Cardiac septum (tissue), 1 donor: ENCODE measurements at places on chromosomes 7 and 10.

DNA sequence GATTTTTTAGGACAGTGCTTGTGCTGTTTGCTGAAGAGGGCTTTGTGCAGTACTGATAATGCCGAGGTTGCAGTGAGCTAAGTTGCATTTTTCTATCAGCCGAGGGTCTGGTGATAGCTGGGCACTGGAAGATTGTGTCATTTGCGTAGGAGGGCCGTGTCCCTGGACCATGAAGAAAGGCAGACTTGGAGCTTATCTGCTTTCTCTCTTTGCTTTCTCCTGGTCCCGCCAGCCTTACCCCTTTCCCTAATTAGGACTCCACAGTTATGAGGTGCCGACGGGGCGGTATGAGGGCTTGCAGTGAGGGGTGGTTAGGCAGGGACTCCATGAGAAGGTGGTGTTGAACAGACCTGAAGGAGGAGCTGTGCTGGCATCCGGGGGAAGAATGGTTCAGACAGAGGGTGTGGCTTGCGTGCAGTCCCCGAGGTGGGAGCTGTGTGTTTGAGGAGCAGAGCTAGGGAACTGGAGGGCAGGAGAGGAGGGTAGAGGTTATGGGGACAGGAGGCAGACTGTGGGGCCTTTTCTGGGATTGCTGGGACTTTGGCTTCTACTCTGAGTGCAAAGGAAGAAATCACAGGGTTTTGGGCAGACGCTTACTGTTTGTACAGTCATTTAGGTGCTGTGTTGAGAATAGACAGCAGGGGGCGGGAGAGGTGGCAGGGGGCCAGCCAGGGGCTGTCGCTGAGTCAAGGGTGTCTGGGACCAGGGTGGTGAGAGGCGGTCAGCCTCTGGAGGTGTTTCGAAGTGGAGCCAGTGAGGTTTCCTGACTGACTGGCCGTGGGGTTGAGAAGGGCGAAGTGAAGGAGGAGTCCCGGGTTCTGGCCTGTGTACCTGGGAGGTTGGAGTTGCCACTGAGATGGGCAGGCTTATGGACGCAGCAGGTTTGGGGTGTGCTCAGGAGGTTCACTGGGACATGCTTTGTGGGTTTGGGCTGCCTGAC, 43.4 kb downstream of the PRF1 start:
- DNase-seq, result peak; percentile 88

- DNase-seq, result no peak
These were observed 11.2 kb downstream of the SFTPD start for GRCh38 chr10:79937701-79938151.

- peak; percentile 44 for DNase-seq
These were observed 199.7 kb downstream of the TNS3 start for GRCh38 chr7:47382200-47382599.

DNA sequence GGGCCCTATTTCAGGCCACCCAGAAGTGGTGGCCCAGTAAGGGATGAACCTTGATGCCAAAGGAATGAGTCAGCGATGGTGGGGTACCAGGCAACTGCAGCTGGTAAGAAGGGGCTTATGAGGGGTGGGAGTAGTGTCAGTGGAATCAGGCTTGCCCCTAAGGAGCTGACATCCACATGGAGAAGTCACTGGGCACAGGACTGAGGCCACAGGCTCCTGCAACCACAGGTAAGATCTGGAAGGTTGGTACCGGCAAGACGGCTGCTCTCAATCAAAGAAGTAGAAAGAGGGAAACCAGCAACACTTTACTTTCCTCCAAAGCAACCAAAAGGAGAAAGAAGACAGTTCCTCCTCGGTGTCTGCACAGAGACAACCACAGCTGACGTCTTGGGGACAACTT, 2.5 kb downstream of the GCK start:
- no peak for DNase-seq

DNA sequence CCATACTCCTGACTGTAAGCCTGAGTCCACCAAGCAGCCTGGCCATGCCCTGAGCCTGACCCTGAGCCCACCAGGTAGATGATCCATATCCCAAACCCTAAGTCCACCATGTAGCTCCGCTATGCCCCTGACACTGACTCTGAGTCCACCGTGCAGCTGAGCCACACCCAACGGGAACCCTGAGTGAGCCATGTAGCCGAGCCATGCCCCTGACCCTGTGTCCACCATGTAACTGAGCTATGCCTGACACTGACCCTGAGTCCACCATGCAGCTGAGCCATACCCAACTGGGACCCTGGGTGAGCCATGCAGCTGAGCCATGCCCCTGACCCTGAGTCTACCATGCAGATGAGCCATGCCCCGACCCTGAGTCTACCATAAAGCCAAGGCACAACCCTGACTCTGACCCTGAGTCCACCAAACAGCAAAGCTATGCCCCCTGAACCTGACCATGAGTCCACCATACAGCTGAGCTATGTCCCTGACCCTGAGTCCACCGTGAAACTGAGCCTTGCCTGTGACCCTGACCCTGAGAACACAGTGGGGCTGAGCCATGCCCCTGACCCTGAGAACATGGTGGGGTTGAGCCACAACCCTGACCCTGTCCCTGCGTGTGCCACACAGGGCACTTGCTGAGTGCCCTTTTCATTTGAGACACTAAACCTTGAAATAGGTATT, 299.8 kb downstream of the TNS3 start:
- DNase-seq, result peak; percentile 66

GRCh38 chr7:868189-868486, 8.2 kb upstream of the GET4 start:
- DNase-seq, result no peak
